ENCODE measurements at places on chromosomes 3 and 15. TPM values are rescaled to one million over a fixed set of nuclear protein-coding genes. Genes with fewer than 3 reads are reported as not detected.

ACOX2 gene
- 27.1 TPM for total RNA-seq

DNA sequence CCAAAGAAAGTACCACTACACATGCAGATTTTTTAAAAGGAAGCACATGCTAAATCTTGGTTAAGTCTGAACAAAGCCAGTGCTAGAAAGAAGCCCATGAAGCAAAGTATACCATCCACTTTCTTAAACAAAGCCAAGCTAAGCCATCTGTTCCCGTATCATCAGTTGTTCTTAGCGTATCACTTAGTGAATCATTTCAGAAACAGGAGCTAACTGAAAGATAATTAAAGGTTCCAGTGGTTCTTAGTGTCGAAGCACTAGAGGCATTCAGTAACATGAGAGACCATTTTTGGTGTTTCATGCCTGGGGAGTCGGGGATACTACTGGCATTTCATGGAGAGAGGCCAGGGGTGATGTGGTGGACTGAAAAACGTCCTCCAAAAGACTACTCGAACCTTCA lies 12.8 kb downstream of the UBXN7 start:
- no peak for DNase-seq
- no peak overlapping the region for H3K27ac ChIP-seq
- no peaks in the 10 kb centered on the region for H3K27me3 ChIP-seq
- H3K36me3 ChIP-seq: no peaks in the 10 kb centered on the region
- peaks cover 39% of the 10 kb centered on the region for H3K4me1 ChIP-seq
- H3K4me3 ChIP-seq: no peak overlapping the region

DNA sequence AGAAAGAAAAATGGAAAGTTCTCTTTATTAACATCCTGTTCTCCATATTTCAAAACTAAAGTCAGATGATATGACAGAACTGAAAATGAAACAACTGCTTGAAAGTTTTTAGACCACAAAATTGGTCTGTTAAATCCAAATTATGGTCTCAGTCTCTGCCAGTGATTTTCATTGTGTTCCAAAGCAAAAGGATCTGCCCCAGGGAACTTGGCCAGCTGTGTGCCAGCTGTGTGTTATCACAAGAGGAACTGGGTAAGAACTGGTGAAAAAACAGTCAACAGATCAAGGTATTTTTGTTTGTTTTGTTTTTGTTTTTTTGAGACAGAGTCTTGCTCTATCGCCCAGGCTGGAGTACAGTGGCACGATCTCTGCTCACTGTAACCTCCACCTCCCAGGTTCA lies 323.3 kb downstream of the CTNNB1 start:
- H3K27me3 ChIP-seq: no peaks in the 10 kb centered on the region
- no peak overlapping the region for H3K27ac ChIP-seq
- no peaks in the 10 kb centered on the region for H3K4me1 ChIP-seq
- no peak for DNase-seq

DNA sequence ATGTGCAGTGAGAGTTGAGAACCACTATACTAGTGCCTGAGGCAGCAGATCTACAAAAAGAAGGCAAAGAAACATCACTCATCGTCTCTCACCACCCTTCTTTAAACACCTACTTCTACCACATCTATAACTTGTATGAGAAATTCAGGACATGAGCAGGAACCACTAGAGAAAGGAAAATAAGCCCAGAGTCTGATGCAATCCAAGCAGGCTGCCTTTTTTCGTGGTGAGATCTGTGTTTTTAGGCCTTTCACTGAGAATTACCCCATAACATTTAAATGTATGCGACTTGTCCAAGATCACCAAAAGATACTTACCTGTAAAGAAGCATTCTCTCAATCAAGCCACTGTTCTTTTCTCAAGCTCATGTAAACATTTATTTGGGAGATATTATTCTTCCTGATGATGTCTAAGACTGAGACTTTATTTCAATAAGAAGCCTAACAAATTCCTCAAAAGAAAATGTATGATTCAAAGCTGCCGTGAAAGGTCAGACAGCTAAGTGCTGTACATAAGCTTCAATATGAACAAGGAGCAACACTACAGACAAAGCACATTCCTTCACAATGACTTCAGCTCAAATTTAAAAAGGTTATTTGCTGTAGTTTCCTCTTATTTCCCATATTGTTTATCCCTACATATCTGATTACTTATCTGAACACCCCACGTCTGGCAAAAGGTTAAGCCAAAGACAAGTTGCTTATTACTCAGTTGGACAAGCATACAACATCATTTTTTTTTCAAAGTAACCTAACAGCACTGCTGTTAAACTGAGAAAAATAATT lies 16.5 kb downstream of the SPICE1 start:
- H3K4me3 ChIP-seq: no peak overlapping the region
- H3K36me3 ChIP-seq: peaks cover 6% of the 10 kb centered on the region
- no peaks in the 10 kb centered on the region for H3K4me1 ChIP-seq
- H3K27ac ChIP-seq: no peak overlapping the region
- H3K27me3 ChIP-seq: no peaks in the 10 kb centered on the region
- DNase-seq: no peak

- no peaks in the 10 kb centered on the region for H3K4me1 ChIP-seq
- DNase-seq: no peak
- H3K27me3 ChIP-seq: no peaks in the 10 kb centered on the region
- H3K27ac ChIP-seq: no peak overlapping the region
- no peaks in the 10 kb centered on the region for H3K36me3 ChIP-seq
Observed at GRCh38 chr3:118186051-118186450, 848.6 kb downstream of the IGSF11 start.

GRCh38 chr3:13016083-13016720 lies 57.0 kb downstream of the IQSEC1 start:
- H3K27ac ChIP-seq: peak overlapping the region; percentile 68
- no peaks in the 10 kb centered on the region for H3K27me3 ChIP-seq
- H3K4me1 ChIP-seq: no peaks in the 10 kb centered on the region
- peak; percentile 81 for DNase-seq
- H3K36me3 ChIP-seq: no peaks in the 10 kb centered on the region

- no peaks in the 10 kb centered on the region for H3K27me3 ChIP-seq
- H3K36me3 ChIP-seq: no peaks in the 10 kb centered on the region
- H3K4me3 ChIP-seq: no peak overlapping the region
- no peaks in the 10 kb centered on the region for H3K4me1 ChIP-seq
- H3K27ac ChIP-seq: no peak overlapping the region
- no peak for DNase-seq
Observed at GRCh38 chr3:154872074-154872473, 208.0 kb upstream of the MME start.

DNA sequence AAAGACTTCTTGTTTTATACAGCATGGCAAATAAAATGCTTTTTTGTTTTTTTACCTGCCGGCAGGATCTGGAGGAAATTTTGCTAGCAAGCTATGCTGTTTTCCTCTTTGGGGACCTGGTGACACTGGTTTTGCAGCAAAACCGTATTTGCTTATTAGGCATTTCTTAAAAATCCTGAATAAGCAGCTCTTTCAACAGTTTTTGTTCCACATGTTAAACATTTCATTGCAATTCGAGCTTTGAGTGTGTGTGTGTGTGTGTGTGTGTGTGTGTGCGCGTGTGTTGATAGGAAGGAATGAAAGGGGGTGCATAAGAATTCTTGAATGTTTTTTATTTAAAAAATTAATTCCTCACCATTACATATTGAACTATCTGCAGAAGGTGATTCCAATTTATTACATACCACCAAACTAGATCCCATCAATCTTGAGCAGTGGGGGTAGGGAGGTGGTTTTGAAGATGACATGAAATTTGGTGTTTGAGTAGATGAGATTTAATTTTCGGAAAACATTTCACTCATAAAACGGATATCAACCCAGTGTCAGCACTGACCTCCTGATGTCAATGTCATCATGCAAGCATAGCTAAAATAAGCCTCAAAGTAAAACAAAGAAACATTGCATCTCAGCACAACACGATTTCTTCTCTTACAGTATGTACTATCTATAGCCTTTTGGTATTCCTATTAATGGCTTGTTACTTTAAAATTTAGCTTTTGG lies 17.3 kb downstream of the ZBTB38 start:
- no peak for DNase-seq
- no peaks in the 10 kb centered on the region for H3K4me1 ChIP-seq
- peak overlapping the region; percentile 17 for H3K4me3 ChIP-seq
- H3K27me3 ChIP-seq: no peaks in the 10 kb centered on the region
- H3K36me3 ChIP-seq: no peaks in the 10 kb centered on the region
